CD4-positive, alpha-beta T cell treated with Interleukin-6 at 100 ng/mL for 8 hours (primary cell): ENCODE measurements at places on chromosomes 6 and 20.

- DNase-seq = no peak
Measured at GRCh38 chr6:156771047-156771446, 6.1 kb upstream of the ARID1B start.

DNA sequence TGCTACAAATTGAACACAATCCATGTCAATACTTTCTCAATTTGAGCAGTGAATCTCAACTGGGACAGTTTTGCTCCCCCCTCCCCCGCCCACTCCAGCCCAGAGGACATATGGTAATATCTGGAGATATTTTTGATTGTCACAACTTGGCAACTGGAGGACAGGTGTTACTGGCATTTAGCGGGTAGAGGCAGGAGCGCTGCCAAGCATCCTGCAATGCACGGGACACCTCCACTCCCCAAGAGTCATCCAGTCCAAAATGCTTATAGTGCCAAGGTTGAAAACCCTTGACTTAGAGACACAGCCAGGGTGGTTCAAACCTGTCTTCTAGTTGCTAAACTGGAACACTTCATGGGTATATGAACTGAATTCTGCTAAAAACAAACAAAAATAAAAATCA lies 26.9 kb upstream of the LRRC1 start:
- DNase-seq = no peak

GRCh38 chr6:143806282-143807102 lies 36.6 kb upstream of the LTV1 start:
- no peak for DNase-seq

GRCh38 chr6:165545806-165546205 lies 117.2 kb downstream of the PDE10A start:
- no peak for DNase-seq

DNA sequence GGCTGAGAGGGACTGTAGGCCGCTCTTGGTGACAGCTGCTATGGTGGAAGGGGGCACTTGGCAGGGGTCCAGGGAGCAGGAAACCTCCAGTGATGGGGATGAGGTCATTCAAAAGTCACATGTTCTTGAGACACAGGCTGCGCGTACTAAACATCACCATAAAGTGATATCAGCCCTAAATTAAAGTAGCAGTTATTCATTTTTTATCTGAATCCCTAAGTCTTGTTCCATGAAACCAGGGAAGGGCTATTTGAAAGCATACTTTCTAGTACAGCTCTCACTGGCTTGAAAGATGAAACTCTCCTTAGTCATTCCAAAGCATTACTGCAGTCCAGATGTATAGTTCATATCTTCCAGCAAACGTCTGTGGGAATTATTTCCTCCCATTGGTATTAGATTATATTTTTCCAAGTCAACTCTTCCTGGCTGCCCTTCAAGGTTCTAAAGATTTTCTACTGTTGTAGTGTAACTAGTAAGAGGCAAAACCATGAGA lies 373.1 kb downstream of the CD109 start:
- DNase-seq = no peak

DNA sequence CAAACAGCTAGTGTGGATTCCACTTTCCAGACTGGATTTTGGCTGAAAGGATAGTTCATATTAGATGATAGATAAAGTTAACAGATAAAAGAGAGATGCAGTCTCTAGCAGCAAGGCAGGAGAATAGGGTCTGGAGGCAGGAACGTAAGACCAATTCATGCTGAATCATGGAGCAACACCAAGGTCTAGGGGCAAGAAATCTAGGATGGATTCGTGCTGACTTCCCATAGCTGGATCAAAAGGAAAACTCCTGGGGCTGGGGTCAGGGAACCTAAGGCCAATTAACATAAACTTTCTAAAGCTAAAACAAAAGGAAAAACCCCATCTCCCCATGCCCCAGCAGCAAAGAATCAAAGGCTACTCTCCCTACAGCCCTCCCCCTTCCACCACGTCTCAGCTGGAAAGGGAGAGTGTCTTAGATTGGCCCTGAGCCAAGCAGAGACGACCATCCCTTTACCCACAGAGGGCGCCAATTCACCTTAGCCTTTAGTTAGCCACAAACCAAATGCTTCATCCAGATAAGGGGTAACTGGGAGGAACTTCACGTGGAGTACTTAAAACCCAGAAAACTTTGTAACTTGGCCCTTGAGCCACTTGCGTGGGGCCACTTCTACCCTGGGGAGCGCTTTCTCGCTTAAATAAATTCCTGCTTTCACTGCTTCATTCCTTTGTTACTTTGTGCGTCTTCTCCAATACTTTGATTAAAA lies 7.6 kb downstream of the TREM1 start:
- peak; percentile 60 for DNase-seq

DNA sequence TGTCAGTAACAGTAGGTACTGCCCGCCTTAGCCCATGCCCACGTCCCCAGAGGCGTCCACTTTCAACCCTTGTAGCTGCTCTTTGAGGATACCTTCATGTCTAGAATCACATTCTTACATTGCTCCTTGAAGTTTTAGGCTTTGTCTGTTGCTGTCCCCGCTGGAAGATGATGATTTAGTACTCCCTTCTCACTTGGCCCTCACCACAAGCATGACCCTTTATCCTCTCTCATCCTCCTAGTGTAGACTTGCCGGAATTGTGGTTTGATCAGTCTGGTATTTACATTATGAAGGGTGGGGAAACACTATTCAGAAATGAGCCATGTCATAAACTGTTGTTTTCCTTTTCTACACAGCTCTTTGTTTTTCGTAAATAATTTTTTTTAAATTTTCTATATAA lies 87.4 kb downstream of the ARID1B start:
- no peak for DNase-seq

DNA sequence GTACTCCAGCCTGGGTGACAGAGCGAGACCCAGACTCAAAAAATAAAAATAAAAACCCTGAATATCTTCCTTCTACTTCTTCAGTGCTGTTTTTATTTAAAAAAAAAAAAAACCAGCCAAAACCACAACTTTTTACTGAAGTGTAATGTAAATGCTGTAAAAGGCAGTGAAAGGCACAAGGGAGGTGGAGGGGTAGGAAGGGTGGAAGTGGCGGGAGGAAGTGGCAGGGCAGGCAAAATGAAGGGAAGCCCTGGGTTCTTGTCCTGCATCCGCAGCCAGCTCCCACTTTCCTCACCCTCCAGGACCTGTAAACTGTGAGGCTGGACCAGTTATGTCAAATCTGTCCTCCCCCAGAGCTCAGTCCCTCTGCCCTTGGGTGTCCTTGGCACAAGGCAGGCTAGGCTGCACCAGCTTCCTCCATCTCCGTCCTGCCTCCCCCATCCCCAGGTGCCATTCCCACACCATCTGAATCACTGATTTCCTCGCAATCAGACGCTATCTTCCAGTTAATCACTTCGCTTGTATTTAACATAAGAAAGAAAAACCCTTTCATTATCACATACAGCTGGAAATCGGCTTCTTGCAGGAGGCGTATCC lies 13.7 kb upstream of the PANK2 start:
- DNase-seq = no peak

DNA sequence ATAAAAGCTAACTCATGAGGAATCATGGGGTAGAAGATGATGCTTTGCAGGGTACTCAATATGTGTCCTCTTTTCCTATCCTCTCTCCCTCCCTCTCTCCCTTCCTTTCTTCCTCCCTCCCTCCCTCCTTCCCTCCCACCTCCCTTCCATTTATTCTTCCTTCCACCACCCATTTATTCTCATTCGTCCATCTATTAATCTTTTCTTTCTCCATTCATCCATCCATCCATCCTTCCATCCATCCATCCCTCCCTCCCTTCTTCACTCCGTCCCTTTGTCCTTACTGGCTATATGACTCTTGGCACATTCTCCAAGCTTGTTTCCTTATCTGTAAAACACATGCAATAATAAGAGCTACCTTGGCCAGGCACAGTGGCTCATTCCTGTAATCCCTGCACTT lies 40.9 kb downstream of the ARHGAP40 start:
- no peak for DNase-seq

DNA sequence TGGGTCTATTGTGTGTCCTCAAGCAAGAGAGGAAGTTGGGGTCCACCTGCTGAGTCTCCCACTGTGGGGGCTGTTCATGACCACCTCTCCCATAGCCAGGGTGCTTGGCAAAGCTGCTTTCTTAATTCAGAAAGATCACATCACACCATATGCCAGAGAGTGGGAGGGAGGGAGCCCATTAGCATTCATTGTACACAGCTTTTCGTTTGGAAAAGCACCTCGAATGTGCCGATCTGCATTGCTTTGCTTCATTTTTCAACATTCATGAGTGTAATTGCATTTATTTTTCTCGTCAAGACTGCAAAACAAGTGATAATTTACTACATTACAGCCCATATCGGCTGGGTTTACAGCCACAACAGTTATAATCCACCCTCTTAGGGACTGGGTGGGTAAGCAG lies 327.3 kb downstream of the PTPRT start:
- no peak for DNase-seq

- no peak for DNase-seq
Measured at GRCh38 chr6:63516186-63516944, 55.9 kb upstream of the LOC128125822 start.

DNA sequence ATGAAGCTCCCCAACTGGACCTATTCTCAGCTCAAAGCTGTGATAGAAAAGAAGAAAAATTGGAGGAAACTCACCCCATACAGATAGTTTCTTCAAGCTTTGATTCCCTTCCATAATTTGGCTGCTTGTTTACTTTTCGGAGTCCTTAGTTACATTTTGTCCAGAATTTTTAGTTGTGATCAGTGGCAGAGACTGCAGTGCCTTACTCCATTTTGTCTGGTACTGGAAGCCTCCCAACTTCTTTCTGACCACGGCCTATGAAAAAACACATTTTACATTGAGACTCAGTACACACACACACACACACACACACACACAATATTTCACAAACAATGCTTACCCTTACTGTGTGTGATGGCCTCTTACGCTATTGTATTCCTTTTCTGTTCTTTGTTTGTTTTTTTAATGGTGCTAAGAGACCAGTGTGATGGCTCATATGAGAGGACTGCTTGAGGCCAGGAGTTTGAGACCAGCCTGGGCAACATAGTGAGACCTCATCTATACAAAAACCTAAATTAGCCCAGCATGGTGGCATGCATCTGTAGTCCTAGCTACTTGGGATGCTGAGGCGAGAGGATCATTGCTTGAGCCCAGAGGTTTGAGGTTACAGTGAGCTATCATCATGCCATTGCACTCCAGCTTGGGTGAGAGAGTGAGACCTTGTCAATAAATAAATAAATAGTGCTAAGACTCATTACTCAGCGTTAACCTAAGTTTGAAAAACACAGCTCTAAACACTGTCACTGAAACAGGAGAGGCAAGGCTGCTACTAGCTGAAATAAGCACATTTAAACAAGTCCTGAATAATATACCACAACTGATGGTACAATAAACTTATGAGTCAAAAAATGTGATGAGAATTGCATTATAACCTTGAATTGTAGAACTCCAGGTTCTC lies 13.8 kb upstream of the RNF8 start:
- DNase-seq = no peak

- DNase-seq = no peak
Measured at GRCh38 chr6:5303682-5304081, 42.4 kb downstream of the FARS2 start.

GRCh38 chr6:22682979-22683378 lies 113.6 kb downstream of the HDGFL1 start:
- no peak for DNase-seq

DNA sequence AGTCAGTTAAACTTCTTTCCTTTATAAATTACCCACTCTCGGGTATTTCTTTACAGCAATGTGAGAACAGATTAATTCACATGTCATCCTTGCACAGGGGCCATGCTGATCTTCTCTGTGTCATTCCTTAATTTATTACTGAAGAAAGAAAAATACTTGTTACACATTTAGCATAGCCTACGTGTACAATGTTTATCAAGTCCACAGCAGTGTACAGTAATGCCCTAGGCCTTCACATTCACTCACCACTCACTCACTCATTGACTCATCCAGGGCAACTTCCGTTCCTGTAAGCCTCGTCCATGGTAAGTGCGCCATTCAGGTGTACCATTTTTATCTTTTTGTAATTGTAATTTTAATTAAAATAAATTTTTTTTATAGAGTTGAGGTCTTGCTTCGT lies 73.6 kb downstream of the RSPH3 start:
- no peak for DNase-seq

- DNase-seq = no peak
Measured at GRCh38 chr6:148892247-148892646, 145.4 kb downstream of the UST start.

- DNase-seq = no peak
Measured at GRCh38 chr6:105209950-105210706, 30.3 kb upstream of the POPDC3 start.
